ENCODE measurements at places on chromosomes 2 and 18.

GRCh38 chr18:4293337-4293736 lies 161.8 kb downstream of the DLGAP1 start:
- no peak for DNase-seq

GRCh38 chr2:190533968-190534309 lies 583 bp downstream of the NEMP2 start:
- DNase-seq: no peak

DNA sequence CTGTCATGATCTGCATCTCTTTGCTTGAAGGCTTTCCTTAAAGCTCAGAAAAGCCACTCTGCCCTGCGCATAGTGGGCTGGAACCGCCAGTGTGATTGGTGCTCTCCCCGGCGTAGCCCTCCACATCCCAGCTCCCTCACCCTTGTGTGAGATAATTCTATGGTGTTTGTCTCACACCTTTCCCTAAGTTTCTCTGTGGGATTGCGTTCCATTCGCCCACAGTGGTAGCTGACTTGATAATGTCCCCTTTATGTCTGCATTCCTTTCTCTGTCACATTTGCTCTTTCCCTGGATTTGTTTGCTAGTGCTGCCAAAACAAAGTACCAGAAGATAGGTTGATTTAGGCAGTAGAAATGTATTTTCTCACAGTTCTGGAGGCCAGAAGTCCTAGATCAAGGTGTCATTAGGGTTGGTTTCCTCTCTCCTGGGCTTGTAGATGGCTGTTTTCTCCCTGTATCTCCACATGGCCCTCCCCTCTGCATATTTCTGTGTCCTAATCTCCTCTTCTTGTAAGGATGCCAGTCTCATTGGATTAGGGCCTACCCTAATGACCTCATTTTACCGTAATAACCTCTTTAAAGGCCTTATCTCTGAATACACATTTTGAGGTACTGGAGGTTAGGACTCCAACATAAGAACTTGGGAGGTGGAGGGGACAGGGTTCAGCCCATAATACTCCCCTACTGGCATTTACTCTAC lies 7.4 kb upstream of the TMEM87B start:
- no peak for DNase-seq

- DNase-seq: no peak
Observed at GRCh38 chr2:231050018-231050901, 6.4 kb upstream of the PSMD1 start.

DNA sequence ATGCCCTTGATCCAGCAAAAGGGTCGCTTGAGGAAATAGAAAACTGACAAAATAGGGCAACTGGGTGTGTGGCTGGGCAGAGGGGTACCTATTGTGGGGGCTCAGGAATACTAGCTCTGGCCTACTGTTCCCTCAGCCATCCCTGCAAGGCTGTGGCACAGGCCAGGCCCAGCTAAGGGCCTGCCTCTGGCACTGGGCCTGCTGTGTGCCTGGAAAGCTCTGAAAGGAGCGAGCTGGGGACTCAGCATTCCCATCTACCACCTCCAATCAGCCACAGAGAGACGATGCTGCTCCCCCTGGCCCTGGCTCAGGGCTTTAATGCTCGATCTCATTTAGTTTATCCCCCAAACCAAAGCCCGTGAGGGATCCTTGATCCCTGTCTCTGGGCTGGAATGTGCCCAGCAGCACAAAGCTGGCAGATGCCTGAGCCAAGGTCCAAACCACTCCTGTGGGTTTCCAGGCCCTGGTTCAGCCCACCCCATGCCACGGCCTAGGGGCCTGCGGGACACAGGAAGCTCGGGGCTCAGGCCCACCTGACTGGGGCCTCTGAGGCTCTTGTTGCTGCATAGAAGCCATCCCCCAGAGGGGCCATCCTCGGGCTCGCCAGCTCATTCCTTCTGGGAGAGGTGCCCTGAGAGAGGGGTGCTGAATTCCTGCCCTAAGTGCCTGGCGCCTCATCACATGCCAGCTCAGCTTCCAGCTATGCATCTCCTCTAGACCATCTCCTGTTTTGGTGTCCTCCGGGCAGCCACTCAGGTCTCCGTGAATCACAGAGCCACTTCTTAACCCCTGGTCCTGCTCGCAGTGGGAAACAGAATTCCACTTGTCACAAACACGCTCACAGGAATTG lies 43.0 kb upstream of the KCNF1 start:
- DNase-seq: peak; percentile 43
